ENCODE measurements at places on chromosomes 12 and 14.

DNA sequence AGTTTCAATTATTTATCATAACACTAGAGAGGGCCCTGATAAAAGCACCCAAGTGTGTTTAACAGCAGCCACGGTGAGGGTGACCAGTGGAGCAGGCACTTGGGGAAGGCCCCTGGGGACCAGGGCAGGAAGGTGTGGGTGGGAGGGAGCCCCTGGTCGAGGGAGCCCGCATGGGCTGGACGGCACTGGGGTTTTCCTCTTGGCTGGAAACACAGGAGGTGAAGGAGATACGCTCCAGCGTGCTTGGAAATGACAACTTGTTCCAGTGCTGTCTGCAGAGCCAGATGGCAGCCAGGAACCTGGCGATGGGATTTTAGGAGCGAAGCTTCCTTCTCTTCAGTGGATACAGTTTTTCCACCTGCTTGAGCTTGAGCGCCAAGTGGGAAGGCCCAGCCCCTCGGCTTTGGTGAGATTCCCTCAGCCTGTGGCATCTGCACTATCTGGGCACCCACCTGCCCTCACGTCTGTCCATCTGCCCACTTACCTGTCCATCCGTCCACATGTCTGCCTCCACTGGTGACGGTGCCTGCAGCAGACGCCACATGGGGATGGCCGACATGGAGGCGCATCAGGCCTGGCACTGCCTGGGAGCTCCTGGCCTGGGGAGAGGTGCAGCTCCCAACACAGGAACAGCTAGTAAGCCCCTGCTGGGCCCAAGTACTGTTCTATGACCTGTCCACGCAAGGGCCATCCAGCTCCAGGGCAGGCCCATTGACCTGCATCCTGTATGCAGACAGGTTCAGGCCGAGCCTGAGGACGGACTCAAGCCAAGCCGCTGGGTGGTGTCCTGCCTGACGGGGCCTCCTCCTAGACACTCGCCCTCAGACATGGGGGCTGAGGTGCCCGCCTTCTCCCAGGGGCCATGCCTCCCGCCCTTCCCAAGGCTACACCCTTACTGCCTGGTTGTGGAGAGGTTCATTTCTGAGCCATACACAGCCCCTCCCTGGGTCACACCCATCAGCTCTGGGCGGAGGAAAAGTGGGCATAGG lies 192.2 kb upstream of the C14orf180 start:
- DNase-seq: no peak

DNA sequence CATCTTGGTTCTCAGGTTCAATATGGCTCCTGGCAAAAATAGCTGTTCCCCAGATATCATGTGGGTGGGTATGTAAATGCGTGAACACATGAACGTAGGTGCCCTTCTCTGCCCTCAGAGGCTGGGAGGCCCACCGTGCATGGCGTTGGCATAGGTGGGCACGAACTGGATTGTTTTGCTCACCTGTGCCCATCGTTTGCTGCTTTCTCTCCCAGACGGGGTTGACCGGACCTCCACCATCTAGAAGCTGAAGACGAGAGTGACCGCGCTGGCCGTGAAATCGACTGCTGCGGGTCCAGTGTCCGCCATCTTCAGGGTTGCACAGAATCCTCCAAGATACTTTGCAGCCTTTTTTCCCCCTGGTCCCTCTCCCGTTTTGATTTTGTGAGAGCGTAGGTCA lies 113.9 kb downstream of the GCH1 start:
- DNase-seq: no peak

GRCh38 chr12:72082986-72083820 lies 144.6 kb downstream of the TPH2 start:
- DNase-seq: no peak

- DNase-seq: no peak
Observed at GRCh38 chr14:47302121-47302520, 373.3 kb downstream of the MDGA2 start.

GRCh38 chr12:1634590-1635191 lies 5.7 kb downstream of the WNT5B start:
- DNase-seq: peak; percentile 82
